NT2/D1 (cell line): ENCODE measurements at places on chromosomes 6 and 20.
A peak's percentile ranks its signal among the peaks of the same experiment; 100 is the strongest.

- DNase-seq = no peak
Observed at GRCh38 chr20:48604426-48604825, 223.4 kb downstream of the PREX1 start.

- no peak for DNase-seq
Observed at GRCh38 chr20:15818651-15819071, 754.6 kb downstream of the KIF16B start.

DNA sequence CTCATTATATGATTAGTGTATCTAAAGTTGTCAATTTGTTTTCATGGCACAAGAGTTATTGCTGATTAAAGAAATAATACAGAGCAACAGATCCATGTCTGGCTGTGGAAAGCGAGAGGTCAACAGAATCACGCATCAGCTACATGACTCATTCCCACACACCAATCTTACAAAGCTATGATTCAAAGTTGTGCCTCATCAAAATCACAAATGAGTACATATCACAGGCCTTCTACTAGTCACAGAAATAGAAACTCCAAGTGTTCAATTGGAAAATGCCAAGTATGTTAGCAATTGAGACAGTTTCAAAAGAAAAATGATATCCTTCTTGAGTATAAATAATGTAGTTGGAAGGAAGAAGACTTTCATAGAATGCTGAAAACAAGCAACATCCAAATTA is 57.8 kb upstream of the NKAIN2 start:
- no peak for DNase-seq

DNA sequence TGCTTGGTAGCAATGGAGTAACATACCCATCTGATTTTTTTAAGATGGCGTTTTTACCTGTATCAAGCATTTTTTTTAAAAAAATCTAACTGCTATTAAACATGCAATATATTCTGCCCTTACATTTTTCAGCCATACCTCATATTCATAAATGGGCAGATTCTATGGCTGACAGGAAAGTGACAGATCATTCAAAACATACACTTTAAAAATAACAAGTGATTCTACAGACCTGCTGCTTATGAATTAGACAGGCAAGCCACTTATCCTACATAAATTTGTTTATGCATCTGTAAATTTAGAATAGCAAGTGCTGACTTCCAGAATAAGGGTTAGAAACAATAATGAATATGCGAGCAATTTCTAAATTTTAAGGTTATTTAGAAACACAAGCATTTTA is 82.7 kb downstream of the TBXT start:
- DNase-seq = no peak

GRCh38 chr6:15285682-15286294 is 39.9 kb downstream of the JARID2 start:
- DNase-seq = no peak

- no peak for DNase-seq
Observed at GRCh38 chr6:26484161-26484560, 15.9 kb upstream of the BTN1A1 start.

DNA sequence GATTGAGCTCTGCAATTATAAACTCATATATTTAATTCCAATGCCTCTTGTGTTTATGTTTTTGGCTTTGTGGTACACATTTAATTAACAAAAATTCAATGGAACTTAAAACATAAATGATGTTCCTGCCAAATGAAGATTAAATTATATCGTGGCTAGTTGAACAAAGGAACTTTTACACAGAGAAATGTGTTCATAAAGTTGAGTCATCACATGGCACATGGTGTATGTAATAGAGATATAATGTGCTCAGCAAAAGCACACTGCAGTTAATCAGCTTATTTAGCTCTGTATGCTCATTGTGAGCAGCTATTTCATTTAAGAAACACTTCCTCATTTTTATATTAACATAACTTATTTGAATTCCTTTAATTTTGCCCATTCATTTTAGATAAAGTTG is 1295.6 kb upstream of the CITED2 start:
- DNase-seq = no peak

DNA sequence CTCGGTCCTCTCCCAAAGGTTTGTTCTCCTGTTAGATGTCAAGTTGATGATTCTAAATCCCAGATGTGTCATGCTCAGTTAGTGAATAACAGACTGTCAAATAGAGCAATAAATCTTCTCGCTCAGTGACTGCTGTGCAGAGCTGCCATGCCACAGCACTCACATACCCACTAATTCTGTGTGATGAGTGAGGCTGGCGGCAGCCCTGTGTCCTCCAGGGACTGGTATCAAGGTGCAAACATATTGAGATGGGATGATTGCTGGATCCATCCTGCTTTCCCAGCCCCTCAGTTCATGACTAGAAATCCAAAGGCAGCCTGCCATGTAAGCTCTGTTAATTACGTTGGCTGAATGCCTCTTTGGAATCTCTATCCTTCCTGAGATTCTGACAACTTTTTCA is 103.9 kb downstream of the OLIG3 start:
- no peak for DNase-seq

DNA sequence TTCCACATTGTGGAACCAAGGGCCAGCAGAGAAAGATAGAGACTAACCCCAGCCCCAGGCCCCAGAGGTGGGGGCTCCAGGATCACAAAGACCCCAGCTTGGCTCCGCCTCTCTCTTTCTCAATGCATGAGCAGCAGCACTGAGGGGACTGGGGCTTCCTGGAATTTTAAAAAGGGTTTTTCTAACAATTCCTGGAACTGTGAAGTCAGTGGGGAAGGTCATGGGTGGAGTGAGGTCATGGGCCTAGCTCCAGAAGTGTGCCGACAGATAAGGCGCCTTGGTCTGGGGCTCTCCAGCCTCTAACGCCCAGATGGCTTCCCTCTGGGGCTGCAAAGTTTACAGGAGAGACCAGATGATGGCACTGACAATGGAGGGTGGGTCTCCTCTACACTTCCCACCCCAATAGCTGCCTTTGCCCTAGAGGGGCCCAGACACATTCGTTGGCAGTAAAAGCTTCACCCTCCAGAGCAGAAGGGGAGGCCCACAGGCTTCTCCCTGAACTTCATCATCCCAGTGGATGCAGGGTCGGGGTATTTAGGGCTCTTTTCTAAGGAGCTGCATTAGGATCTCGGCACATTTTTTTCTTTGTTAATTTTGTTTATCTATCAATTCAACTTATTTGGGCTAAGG is 46.9 kb upstream of the CD93 start:
- DNase-seq = no peak

DNA sequence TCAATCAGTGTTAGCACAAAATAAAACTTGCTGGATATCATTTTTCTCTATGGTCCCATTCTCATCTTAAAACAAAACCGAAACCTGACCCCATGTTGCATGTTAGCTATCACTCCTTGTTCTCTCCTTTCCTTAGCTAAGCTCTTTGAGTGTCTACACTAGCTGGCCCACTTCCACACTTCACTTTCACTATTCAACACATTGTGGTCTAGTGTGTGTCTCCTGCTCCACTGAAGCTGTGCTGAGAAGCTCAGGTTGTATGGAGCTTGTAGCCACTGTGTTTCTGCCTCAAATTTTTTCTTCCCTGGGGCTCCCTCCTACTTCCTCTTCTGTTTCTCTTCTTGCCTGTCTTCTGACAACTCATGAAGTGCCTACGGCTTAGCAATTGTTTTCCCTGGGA is 223.0 kb downstream of the NKAIN2 start:
- DNase-seq = no peak

- no peak for DNase-seq
Observed at GRCh38 chr6:134698228-134698627, 251.7 kb downstream of the ALDH8A1 start.

GRCh38 chr6:69202768-69203167 is 567.7 kb downstream of the ADGRB3 start:
- no peak for DNase-seq

DNA sequence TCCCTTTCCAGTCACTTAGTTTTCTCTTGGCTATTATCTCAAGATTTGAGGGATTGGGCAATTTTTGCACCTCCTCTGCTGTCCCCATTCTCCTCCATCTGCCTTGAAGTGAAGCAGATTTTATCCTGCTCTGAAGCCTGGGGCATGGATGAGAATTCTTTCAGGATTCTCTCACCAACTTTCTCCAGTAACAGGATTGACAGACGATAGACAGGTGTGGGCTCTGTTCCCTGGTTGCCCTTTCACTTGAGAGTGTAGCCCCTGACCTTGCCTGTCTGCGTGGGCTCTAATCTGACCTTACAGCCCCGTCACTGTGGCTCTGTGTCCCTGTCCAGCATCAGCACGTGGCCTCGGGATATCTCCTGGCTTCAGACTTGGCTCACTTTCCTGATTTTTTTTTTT is 27.1 kb downstream of the CDYL start:
- no peak for DNase-seq

DNA sequence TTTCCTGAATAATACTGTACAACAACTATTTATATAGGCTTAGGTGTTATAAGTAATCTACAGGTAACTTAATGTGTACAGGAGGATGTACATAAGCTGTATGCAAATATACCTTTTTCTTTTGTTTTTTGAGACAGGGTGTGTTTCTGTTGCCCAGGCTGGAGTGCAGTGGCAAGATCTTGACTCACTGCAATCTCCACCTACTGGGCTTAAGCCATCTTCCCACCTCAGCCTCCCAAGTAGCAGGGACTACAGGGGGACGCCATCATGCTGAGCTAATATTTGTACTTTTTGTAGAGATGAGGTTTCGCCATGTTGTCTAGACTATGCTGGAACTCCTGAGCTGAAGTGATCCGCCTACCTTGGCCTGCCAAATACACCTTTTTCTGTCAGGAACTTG is 191.7 kb upstream of the ZNF217 start:
- DNase-seq = no peak

DNA sequence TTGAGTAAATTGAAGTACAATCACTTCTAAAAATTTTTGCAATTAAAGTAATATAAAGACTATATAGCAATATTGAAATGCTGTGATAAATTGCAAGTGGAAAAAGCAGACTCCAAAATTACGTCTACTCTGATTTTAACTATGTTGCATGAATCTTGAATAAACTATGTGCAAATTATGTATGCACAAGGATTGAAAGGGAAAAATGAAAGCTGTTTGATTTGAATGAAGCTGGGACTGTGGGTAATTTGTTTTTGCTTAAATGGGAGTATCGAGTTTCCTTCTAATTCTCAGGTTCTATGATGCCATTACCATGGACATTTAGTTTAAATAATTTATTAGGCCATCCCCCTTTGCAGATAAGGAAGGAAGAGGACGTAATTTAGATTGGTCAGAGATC is 198.7 kb upstream of the MYLIP start:
- no peak for DNase-seq

DNA sequence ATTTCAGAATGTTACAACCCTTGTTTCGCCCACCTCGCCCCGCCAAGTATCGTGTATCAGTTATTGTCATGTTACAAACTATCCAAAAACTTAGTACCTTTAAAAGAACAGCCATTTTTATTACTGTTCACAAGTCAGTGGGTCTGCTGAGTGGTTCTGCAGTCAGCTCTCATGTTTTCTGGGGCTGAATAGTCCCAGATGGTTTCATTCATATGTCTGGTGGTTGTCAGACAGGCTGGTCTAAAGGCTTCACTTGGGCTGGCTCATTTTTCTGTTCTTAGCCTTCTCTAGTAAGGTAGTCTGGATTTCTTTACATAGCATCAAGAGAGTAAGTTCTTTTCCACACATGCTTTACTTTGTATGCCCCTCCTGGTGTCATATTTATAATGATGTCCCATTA is 8.6 kb downstream of the ZNF292 start:
- DNase-seq = no peak

- DNase-seq = no peak
Observed at GRCh38 chr20:50278684-50279531, 88.3 kb downstream of the CEBPB start.

DNA sequence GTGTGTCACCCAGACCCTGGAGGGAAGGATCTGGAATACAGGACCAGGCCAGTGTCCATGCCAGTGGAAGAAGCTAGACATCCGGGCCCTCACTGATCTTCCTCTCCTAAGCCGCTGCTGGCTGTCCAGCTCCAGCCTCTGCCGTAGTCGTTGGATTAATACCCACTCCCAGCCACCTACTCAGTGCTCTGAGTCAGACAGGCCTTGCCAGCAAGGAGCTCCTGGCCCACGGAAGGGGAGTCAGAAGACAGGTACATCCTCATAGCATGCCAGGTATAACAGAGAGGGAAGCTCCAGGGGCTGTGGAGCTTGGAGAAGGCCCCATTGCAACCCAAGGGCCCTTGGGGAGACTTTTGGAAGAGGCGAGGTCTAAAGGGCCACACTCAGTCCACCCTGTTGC is 49.0 kb downstream of the STK35 start:
- DNase-seq = no peak

DNA sequence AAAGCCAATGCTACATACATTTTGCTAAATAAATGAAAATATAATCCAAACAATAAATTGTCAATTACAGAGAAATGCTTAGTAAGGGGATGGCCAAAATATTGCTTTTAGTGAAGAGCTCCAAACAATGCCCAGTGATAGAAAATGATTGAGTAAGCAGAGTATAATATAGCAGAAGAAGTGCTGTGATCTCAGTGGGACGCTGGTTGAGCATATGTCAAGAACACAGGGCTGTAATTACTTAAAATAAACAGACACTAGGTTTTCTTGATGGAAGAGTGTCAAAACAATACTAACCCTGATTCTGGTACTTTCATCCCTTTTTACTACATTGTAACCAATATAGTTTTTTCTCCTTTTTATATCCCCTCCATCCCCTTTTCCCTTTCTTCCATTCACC is 150.3 kb downstream of the GRIK2 start:
- no peak for DNase-seq

GRCh38 chr6:49549691-49550491 is 577 bp upstream of the C6orf141 start:
- DNase-seq = no peak

GRCh38 chr6:101163611-101164010 is 229.9 kb upstream of the GRIK2 start:
- no peak for DNase-seq

DNA sequence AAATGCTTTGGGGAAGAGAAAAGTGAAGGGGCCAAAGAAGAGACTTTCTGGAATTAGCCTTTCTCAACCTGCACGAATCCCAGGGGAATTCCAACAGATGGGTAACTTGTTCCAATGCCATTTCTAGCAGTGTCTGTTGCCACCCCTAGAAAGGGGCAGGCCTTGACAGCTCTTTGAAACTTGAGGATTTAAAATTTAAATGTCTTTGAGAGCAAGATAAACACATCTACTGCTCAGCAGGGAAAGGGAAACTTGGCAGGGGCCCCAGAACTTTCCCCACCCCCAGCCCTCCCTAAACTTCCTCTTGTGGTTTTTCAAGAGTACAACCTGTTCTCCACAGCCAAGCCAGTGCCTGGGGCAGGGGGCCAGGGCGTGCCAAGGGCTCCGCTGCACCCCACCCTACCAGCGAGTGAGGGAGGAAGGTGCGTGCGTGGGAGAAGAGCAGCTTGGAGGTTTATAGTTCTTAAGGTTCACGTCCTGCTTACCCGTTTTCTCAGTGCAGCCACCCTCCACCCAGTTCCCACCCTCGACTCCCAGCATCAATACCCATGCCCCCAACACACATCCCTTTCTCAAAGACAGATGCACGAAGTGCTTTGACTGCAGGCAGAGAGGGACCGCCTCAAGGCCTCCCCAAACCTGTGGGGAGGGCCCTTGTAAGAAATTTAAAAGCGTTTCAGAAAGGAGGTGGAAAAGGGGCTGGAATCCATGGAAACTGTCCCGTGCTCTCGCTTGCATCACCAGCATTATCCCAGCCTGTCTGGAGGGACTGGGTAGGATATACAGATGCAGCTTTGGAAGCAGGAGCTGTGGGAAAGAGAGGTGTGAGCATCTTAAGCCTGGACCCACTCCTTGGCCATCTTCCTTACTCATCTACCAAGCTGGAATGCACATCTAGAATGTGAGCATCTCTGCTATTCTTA is 4.5 kb upstream of the TAF8 start:
- DNase-seq = peak; percentile 54

- DNase-seq = no peak
Observed at GRCh38 chr20:44586289-44586911, 4.0 kb downstream of the PKIG start.

- no peak for DNase-seq
Observed at GRCh38 chr6:27743787-27744186, 168.4 kb downstream of the OR2B2 start.

- DNase-seq = no peak
Observed at GRCh38 chr6:118553132-118553531, 5.0 kb downstream of the PLN start.
